Breast epithelium (tissue), 4 donors: ENCODE measurements at places on chromosomes 2 and 18. TPM values are rescaled to one million over a fixed set of nuclear protein-coding genes. Genes with fewer than 3 reads are reported as not detected.

DNA sequence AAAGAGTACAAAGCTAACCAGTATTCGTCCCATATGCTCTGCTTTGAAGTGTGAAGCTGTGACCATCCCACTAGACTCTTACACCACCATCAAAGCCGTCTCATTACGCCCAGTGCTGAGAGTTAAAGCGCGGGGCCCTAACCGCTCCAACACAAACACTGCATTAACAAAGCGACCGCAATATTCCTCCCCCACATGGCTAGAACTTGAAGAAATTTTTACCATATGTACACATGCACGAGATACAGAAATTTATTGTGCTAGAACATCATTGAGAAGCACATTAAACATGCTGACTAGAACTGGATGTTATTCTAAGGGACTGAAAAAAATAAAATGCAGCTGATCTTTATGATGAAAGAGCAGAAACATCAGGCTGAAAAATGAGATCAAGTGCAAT lies 20.5 kb downstream of the FTCDNL1 start:
- H3K36me3 ChIP-seq: no peaks in the 10 kb centered on the region
- no peaks in the 10 kb centered on the region for H3K27me3 ChIP-seq
- no peak overlapping the region for H3K27ac ChIP-seq

- no peaks in the 10 kb centered on the region for H3K36me3 ChIP-seq
- H3K4me1 ChIP-seq: no peaks in the 10 kb centered on the region
- H3K4me3 ChIP-seq: no peak overlapping the region
- DNase-seq: no peak
- no peak overlapping the region for H3K27ac ChIP-seq
These were observed 16.4 kb downstream of the NDC80 start for GRCh38 chr18:2587788-2588187.

- H3K27me3 ChIP-seq: no peaks in the 10 kb centered on the region
- no peak overlapping the region for H3K4me3 ChIP-seq
- H3K4me1 ChIP-seq: peaks cover 15% of the 10 kb centered on the region
- H3K27ac ChIP-seq: no peak overlapping the region
These were observed 67.2 kb downstream of the CUL3 start for GRCh38 chr2:224517963-224518362.

GRCh38 chr2:222813177-222813843 lies 47.5 kb upstream of the ACSL3 start:
- DNase-seq: no peak
- H3K4me3 ChIP-seq: no peak overlapping the region
- no peaks in the 10 kb centered on the region for H3K4me1 ChIP-seq
- H3K36me3 ChIP-seq: no peaks in the 10 kb centered on the region
- H3K27ac ChIP-seq: no peak overlapping the region
- no peaks in the 10 kb centered on the region for H3K27me3 ChIP-seq

HRH4 gene
- 0.29 TPM for total RNA-seq

GRCh38 chr18:6414723-6415417 lies at the start of gene L3MBTL4:
Gene L3MBTL4 (minus strand): TSS chr18:6414911. CDS start chr18:6311625, 103,286 bp downstream.
- no peaks in the 10 kb centered on the region for H3K4me1 ChIP-seq
- peak; percentile 23 for DNase-seq
- H3K4me3 ChIP-seq: peak within 1 kb of the TSS; percentile 83
- no peaks in the 10 kb centered on the region for H3K36me3 ChIP-seq

GRCh38 chr2:238496756-238497609 lies 70.3 kb downstream of the ASB1 start:
- no peaks in the 10 kb centered on the region for H3K4me1 ChIP-seq
- no peak for DNase-seq
- no peaks in the 10 kb centered on the region for H3K27me3 ChIP-seq
- no peak overlapping the region for H3K27ac ChIP-seq
- H3K4me3 ChIP-seq: no peak overlapping the region
